ENCODE measurements at places on chromosomes 6 and 20.

GRCh38 chr20:35975576-35976373, 7.4 kb downstream of the CNBD2 start:
- no peak for DNase-seq

- DNase-seq: no peak
Observed at GRCh38 chr20:57672164-57672563, 37.7 kb downstream of the PMEPA1 start.

- no peak for DNase-seq
Observed at GRCh38 chr6:95203153-95203754, 374.1 kb upstream of the MANEA start.

GRCh38 chr6:157428427-157429202, 47.6 kb downstream of the ZDHHC14 start:
- DNase-seq: no peak

DNA sequence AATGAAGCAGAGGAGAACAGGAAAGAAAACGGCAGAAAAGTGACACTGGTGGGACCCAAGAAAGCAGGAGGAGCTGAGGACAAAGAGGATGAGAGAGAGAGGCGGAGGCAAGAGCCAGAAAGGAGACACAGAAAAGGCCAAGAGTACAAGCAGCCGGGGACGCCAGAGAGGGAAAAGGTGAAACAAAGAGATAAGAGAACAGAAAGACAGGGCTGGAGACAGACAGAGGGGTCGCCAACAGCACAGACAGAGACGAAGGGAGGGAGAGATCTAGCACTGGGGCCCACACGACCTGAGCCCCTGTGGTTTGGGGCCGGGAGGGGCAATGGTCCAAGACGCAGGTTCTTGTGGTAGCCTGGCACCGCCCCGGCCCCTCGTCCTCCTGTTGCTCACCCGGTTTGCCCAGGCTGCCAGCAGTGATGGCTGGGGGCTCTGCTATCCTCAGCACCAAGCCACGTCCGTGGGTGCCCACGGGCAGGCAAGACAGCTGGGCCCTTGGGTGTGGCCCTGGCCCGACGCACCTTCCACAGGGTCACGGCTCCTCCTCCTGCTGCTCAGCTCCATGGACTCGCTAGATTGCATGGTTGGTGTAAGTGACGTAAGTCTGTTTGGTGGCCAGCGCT, 123.5 kb downstream of the GRM4 start:
- DNase-seq: no peak

- DNase-seq: no peak
Observed at GRCh38 chr20:58543274-58543673, 28.1 kb upstream of the APCDD1L start.

DNA sequence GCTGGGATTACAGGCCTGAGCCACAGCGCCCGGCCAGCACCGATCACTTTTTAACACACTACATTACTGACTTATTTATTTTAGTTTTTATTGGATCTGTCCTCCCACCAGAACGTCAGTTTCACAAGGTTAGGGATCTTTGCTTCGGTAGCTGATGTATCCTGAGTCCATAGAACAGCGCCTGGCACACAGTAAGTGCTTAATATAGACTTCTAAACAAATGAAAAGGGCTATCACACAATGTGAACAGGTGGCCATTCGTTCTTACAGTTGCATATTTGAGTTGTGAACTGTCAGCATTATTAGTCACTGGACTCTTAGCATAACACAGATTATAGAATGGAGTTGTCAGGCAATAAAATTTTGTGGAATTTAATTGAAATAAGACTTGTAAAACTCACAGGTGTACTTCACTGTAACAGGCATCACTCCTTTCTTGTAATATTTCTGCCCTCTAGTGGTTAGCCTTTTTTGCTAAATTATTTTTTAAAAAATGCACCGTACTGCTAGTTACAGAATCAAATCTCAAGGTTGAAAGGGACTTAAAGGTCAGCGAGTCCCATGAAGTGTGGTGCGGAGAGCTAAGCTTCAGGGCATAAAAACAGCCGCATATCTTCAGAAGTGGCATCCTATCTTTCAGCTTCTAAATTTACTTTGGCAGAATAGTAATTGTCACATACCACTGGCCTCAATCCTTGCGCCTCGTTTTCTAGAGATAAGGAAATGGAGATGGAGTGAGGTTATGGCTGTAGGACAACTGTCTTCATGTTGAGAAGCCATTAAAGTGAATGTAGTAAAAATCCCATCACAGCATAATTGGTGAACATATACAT, 3.4 kb upstream of the TBC1D7 start:
- no peak for DNase-seq

GRCh38 chr6:28683945-28684538, 158.4 kb downstream of the GPX5 start:
- no peak for DNase-seq

- DNase-seq: no peak
Observed at GRCh38 chr6:20906945-20907344, 372.7 kb downstream of the CDKAL1 start.

- DNase-seq: no peak
Observed at GRCh38 chr6:90818163-90818562, 231.3 kb upstream of the MAP3K7 start.

Data from T follicular helper cell (primary cell).